ENCODE measurements at places on chromosomes 2 and 18.

- peak; percentile 56 for DNase-seq
These were observed at the start of gene FIGN for GRCh38 chr2:163735685-163736432. Gene FIGN (minus strand): TSS chr2:163736008. CDS start chr2:163734927, 1,081 bp downstream.

GRCh38 chr2:188518381-188518780 is 226.7 kb downstream of the GULP1 start:
- DNase-seq: no peak

DNA sequence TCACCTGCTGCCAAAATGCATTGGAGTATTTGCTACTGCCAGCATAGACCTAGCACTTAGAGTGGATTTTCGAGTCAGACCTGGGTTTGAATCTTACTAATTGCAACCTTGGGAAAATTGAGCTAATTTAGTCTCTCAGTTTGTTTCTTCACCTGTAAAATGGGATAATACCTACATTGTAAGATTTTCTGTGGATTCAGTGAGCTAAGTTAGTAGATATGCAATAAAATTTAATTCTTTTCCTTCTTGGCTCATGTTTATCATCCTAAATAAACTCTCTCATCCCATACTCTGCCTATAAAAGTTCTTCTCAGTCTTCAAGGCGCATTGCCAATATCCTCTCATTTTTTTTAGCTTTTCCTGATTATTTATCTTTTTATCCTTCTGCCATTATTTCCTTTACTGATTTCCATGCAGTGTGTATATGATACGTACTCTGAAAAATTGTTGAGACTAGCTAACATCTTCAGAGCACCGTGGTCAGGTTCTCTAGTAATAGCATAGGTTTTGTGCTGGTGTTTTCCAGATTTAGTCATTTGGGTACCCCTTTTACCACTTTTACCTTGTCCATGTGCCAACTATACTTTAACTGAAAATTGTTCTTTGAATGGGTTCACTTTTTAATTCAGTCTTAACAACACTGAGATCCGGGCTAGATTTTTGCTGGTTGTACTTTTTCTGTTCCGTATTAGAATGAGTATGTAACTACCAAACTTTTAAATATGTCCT is 7.3 kb downstream of the CEP192 start:
- no peak for DNase-seq

- DNase-seq: no peak
These were observed 237.0 kb downstream of the IKZF2 start for GRCh38 chr2:212914392-212914791.

DNA sequence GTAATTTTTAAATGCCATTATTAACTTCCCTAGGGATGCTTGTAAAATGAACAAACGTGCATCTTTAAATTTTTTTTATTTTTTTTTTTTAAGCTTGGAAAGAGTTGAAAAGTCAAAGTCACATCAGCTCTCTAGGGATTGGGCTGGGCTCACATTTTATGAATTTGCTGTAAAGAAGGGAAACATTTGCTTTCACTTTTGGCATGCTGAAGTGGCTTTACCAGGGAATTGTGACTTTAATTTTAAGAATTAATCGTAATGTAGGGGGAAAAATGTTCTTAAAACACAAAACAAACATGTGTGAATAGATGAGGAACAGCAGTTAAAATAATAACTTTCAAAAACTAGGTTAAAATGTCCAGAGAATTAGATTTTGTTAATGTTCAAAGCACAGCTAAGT is 123.0 kb downstream of the AGAP1 start:
- DNase-seq: no peak

GRCh38 chr18:63626431-63626830 is 17.6 kb downstream of the SERPINB4 start:
- no peak for DNase-seq

DNA sequence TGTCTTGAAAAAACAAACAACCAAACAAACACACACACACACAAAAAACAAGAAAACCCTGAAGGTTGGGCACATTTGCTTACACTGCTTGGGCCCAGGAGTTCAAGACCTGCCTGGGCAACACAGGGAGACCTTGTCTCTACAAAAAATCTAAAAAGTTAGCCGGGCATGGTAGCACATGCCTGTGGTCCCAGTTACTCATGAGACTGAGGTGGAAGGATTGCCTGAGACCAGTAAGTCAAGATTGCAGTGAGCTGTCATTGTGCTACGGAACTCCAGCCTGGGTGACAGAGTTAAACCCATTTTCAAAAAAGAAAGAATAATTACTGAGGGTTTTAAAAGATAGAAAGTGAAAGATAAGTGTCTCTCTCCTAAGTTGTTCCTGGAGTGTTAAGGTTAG is 103.4 kb downstream of the MBD5 start:
- DNase-seq: no peak

GRCh38 chr2:9274701-9275343 is 68.2 kb downstream of the ASAP2 start:
- DNase-seq: no peak

DNA sequence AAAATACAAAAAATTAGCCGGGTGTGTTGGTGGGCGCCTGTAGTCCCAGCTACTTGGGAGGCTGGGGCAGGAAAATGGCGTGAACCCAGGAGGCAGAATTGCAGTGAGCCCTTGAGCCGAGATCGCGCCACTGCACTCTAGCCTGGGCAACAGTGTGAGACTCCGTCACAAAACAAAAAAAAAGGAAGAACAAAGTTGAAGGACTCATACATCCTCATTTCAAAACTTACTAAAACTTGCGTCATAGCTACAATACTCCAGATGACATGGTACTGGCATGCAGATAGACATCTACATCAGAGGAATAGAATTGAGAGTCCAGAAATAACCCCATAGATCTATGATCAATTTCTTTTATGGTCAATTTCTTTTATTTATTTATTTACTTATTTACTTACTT is 13.6 kb upstream of the CYP27C1 start:
- DNase-seq: no peak

- DNase-seq: no peak
These were observed 754.5 kb upstream of the FAM98A start for GRCh38 chr2:34353509-34354113.

GRCh38 chr18:48955830-48956261 is 5.1 kb upstream of the SMAD7 start:
- no peak for DNase-seq

Data from fibroblast of skin of left biceps (primary cell).